ENCODE measurements at places on chromosomes 3 and 15. TPM values are rescaled to one million over a fixed set of nuclear protein-coding genes. Genes with fewer than 3 reads are reported as not detected.

DNA sequence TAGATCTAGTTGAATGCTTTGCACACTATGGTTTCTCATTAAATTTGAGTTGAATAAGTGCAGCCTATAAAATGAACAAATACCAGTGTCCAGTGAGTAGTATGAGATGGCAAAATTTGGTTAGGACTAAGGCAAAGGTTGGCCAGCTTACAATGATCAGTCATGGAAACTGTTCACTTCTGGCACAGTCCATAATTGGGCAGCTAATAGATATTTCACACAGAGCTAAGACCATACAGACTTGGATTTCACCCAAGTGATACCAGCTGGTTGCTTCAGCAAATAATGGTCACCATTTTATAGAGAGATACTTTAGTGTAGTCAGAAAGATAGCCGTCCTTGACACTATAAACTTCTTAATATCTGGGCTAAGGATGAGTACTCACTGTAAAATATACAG, 15.7 kb downstream of the GAP43 start:
- DNase-seq, result no peak

DNA sequence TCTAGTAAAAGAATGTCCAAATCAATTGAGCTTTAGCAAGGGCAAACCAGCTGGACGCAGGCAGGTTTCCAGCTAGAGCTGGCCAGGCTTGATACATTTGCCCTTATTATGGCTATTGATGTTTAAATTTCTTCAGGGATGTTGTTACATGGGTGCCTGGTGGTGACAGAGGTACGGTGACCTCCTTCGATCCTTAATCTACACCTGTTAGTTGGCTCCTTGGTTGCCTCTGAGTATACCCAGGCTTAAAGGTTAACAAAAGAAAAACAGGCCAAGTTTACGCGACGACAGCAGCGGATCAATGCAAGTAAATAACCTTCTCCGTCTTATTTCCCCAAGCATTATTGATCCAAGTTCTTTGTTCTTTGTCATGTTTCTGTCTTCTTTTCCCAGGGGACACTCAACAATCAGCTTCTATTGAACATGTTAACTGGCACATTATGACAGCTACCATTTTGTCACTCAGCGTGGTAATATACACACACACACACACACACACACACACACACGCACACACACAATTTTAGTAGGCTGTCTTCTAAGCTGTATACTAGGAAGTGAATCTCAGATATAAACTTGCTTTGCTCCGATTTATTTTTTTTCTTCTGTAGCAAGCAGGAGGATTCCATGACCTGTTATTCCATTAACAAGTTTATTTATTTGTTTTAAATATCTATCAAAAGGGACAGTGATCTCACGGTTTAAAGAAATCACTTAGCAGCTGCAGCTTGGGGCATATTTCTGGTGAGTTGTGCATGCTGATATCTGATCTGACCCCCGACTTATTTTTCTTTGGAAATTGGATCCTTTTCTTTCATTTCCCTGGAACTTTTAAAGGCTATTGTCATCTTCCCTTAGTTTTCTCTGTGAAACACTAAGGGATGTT, 844.7 kb downstream of the MCTP2 start:
- DNase-seq, result peak; percentile 17

DNA sequence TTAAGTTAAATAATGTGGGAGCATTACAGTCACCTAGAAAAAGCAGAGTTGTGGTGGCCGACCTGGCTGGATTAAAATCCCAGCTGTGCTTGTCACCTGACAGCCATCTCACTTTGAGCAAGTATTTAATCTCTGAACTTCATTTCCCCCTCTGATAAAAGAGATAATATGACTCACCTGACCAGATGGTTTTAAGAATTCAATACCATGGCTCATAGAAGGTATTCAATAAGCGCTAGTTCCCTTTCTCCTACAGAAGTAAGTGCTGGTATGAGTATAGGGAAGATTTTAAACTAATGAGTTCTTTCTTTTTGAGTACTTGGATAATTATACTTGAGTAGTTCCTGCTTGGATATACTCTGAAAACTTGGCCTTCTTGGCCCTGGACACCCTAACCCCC, 325.5 kb downstream of the IL5RA start:
- DNase-seq, result no peak

DNA sequence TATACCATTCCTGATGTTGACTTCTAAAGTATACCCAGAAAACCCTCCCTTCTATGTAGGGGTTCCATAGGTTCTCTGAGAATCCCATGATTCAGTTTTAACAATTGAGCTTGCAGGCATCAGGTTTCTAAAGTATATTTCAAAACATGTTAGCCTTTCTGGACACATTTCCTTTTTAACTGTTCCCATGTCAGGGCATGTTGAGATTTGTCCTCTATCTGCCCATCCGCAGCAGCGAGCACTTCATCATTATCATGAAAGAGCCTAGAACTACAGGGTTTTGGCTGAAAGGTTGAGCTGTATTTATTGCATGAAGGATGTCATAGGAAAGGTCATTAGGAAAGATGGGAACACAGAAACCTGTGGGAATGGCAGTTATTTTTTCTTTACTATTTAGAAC, 201.1 kb upstream of the BHLHE40 start:
- no peak for DNase-seq

- no peak for DNase-seq
Measured at GRCh38 chr3:94349310-94349878, 286.5 kb downstream of the NSUN3 start.

Gene FBN1
- 30.8 TPM for total RNA-seq
